PC-9 (cell line): ENCODE measurements at places on chromosomes 3 and 15.

DNA sequence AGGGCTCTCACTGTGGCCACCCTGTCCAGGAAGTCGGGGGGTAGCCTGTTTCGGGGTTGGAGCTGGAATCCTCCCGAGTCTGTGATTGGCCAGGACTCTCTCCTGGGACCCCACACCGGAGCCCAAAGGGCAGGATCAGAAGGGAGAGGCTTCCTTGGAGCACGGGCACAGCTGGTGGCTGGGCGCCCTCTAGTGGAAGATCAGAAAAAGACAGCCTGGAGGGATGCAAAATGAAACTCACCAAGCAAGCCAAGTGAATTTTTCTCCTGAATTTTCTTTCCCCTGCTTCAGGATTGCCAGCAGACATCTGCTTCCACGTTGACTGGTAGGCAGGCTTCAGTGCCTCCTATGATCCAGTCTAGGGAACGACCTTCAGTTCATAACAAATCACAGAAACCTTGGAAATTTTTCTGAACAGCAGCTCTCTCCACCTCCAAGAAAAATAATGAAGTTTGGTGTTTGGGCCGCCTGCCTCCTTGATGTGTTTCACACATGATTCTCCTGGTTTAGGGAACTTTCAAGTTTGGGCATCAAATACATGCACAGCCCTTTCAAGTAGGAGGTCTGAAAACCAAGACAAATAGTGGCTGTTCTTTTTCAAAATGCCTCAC is 224.6 kb downstream of the VPS13C start:
- H3K36me3 ChIP-seq: no peaks in the 10 kb centered on the region
- H3K27ac ChIP-seq: no peak overlapping the region
- DNase-seq: no peak
- H3K4me1 ChIP-seq: no peaks in the 10 kb centered on the region
- no peak overlapping the region for H3K4me3 ChIP-seq

DNA sequence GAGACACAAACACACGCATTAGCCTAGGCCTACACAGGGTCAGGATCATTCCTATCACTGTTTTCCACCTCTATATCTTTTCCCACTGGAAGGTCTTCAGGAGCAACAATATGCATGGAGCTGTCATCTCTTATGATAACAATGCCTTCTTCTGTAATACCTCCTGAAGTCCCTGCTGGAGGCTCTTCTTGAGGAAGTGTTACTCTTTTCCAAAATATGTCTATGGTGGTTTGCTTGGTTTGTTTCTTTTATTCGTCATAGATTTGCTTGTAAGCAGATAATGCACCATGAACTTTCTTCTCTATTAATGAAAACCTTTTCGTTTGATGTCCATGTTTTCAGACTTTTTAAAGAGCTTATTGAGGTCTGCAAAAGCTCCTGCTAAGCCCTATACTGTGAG is 109.3 kb downstream of the GMPS start:
- no peaks in the 10 kb centered on the region for H3K36me3 ChIP-seq
- DNase-seq: no peak
- no peaks in the 10 kb centered on the region for H3K4me1 ChIP-seq
- H3K4me3 ChIP-seq: no peak overlapping the region

DNA sequence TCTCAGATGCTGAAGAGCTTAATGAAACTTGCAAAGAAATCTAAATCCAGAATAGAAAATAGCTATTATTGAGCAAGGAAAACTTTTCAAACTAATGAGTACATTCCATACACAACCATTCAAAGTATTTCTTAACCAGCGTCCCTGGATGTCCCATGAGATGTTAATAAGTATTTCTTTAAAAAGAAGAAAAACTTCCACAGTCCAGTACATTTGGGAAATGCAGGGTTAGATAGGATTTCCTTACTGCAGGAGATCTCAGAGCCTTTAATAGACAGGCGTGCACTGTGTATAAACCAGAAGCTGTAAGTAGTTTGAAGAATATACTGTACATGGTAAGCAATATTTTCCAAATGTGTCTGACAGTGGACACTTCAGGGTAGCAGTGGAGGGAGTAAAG is 29.6 kb upstream of the BHLHE40 start:
- H3K4me1 ChIP-seq: no peaks in the 10 kb centered on the region
- no peak overlapping the region for H3K4me3 ChIP-seq
- H3K27ac ChIP-seq: no peak overlapping the region
- H3K27me3 ChIP-seq: no peaks in the 10 kb centered on the region
- H3K36me3 ChIP-seq: no peaks in the 10 kb centered on the region

- no peaks in the 10 kb centered on the region for H3K36me3 ChIP-seq
- no peak overlapping the region for H3K27ac ChIP-seq
- H3K4me3 ChIP-seq: no peak overlapping the region
- peaks cover 11% of the 10 kb centered on the region for H3K4me1 ChIP-seq
- H3K27me3 ChIP-seq: no peaks in the 10 kb centered on the region
These were observed 55.9 kb upstream of the OXTR start for GRCh38 chr3:8825153-8825825.
